Type B pancreatic cell (in vitro differentiated cells): ENCODE measurements at places on chromosomes 5 and 9.

DNA sequence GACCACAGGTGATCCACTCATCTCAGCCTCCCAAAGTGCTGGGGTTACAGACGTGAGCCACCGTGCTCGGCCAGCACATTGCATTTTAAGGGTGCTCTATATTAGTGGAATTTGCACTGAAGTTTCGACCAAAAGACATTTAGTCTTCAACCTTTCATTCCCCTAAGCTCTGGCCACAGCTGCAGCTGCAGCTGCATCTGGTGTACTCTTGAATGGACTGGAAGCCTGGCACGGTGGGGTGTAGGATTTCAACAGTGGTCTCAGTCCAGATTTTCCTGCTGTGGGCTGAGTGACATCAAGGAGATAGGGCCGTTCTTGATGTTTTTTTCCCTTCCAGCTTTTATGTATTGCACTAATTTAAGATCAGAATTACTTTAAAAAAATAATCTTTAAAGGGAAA lies 255.2 kb downstream of the PDZD2 start:
- no peak for DNase-seq

DNA sequence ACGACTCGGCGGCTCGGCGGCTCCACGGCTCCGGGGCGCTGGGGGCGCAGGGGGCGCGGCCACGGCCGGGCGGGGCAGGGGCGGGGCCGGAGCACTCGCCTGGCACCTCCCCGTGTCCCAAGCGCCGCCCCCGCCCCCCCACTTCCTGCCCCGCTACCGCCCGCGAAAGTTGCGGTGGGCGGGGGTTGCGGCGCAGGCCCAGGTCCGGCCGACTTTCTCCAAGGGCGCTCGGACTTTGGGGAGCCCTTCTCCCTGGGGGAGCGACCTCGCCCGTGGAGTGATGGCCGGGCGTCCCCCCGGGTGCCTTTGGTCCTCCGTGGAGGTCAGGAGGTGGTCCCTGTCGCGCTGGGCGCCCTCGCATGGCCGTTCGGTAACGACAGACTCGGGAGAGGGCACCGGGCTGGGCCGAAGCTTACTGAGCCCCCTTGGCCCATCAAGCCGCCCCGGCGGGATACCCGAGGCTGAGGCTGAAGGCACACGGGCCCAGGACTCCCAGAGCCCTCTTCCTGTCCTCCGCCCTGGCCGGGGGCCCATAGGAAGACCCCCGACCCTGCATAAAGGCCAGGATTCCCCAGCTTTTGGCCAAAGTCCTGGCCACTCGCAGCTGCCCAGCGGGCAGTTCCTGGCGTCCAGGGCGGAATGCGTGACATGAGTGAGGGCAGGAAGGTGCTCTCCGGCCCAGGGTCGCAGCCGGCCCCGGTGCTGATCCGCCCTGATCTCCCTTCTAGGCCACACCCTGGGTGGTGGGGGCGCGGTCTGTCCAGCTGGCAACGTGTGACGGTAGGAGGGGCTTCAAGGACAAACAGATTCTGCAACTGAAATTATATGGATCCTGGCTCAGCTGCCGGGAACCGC lies 883 bp upstream of the VAV2 start:
- peak; percentile 82 for DNase-seq

DNA sequence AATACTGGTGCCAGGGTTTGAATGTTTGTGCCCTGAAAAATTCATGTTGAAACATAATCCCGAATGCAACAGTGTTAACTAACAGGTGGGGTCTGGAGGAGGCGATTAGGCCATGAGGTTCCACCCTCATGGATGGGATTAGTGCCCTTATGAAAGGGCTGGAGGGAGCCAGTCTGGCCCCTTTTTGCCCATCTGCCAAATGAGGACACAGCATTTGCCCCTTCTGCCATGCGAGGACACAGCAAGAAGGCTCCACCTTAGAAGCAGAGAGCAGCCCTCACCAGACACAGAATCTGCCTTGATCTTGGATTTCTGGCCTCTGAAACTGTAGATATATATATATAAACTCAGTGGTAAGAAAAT lies 32.6 kb upstream of the RNF130 start:
- DNase-seq, result no peak

GRCh38 chr9:123478967-123479602 lies 123.1 kb downstream of the CRB2 start:
- DNase-seq, result no peak
